GM04504 (cell line): ENCODE measurements at places on chromosomes 1 and 21.

DNA sequence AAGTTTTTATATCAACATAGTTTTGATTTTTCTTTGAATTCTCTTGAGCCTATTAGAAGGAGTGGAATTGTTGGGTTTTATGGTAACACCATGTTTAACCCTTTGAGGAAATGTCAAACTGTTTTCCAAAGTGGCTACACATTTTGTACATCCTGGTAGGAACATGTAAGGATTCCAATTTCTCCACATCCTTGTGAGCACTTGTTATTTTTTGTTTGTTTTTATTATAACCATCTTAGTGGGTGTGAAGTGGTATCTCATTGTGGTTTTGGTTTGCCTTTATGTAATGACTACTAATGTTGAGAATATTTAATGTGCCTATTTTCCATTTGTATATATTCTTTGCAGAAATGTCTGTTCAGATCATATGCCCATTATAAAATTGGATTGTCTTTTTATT is 120.5 kb downstream of the FGGY start:
- no peak for DNase-seq

DNA sequence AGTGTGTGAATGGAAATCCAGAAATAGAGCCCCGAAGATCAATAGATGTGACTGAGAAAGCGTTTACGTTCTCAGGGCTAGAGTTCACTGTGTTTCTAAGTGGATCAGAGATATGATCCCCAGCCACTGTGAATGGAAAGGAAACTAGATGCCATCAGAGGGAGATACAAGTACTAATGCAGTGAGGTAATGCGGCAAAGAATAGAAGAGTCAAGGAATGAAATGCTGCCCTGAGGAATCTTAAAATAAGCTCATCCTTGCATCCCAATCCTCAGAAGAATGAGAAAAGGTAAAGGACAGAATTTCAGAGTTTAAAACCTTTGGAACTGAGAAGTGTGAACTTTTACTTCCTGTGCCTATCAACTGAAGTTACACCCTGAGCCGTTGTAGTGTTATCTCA is 165.5 kb upstream of the ESRRG start:
- no peak for DNase-seq

GRCh38 chr21:40173816-40174215 is 306.6 kb downstream of the PCP4 start:
- no peak for DNase-seq

DNA sequence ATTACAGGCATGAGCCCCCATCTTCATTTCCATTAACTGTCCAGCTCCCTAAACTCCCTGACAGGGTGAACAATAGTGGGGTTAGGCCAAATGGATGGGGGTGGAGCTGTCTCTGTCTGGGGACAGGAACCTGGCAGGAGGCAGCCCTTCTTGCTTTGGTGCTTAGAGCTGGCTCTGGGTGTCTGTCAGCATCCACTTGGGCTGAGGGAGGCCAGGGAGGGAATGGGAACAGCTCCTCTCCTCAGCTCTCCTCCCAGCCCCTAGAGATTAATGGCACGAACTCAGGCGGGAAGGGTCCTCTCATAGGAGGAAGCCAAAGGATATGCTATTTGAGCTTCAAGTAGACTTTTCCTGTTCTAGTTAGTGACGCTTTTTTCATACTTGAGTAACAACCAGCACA is 11.1 kb upstream of the ETV3L start:
- no peak for DNase-seq

DNA sequence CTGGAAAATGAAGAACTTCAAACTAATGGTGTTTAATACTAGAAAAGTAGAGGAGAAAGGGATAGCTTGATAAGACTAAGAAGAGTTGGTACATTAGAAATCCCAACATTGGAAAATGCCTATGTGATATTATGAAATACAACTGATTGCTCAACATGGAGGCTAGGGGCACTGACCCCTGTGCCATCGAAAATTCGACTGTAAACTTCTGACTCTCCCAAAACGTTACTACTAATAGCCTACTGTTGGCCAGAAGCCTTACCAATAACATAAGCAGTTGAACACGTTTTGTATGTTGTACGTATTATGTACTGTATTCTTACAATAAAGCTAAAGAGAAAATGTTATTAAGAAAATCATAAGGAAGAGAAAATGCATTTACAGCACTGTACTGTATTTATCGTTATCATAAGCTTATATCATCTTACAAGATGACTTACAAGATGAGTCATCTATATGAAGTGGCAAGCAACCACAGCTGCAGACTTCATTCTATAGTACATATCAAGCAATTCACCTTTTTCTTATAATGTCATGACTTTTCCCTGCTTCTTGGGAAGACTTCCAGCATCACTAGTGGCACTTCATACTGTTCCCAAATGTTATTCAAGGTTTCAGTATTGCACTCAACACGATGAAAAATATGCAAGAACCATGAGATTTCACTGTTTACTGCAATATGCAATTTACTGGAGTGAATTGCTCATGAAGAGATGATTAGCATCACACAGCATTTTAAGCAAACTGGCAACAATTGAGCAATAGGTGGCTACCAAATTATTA is 12.9 kb upstream of the CTSK start:
- no peak for DNase-seq

DNA sequence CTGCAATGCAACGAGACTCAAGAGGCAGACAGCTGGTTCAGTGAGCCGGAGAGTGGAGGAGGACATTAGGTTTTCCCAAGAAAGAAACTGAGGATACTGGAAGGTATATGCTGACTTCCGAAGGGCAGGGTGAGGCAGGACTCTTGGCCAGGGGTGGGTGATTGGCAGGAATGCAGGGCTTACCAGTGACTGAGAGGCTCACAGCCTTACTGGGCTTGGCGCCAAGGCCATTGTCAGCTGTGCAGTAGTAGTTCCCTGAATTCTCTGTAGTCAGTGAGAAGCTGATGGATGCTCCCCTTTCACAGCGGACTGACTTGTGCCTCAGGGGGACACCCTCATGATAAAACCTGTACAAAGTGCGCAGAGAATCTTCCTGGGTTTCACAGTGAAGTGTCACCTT is 9.6 kb downstream of the FCRL5 start:
- DNase-seq: no peak

- no peak for DNase-seq
Measured at GRCh38 chr1:175443332-175443731, 250.8 kb upstream of the KIAA0040 start.

- no peak for DNase-seq
Measured at GRCh38 chr1:37752213-37752582, 12.7 kb downstream of the EPHA10 start.

DNA sequence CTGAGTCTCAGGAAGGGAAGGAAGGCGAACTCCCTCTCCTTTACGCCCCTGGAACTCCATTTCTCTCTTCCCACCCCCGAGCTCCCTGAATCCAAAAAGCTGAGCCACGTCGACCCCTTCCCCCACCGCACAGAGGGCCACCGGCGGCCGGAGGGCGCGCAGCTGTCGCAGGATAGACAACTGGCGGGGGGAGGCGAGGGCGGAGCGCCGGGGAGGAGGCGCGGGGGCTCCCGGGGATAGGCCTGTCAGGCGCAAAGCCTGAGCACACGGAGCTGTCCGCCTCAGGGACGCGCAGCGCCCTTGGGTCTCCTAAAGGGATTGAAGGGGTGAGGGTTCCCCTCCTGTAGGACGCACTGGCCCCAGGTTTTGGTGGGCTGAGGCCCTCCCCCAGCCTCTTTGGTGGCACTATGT is 752 bp upstream of the ACTA1 start:
- DNase-seq: no peak

DNA sequence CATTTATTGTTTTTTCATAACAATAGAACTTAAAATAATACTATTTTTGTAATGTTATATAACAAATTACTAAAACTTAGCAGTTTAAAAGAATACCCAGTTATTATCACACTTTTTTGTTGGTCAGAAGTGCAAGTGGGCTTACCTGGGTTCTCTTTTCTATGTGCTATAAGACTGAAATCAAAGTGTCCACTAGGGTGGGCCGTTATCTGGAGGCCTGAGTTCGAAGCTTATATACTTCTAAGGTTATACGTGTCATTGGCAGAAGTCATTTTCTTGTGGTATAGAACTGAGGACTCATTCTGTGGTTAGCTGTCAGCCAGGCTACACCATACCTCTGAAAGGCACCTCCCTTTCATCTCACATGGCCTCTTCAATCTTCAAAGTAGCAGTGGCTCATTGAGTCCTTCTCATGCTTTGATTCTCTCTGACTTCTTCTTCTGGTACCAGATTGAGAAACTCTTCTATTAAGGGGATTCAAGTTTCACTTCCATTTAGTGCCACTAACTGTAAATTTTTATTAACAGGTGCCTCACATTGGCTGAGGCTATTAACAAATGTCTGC is 414.3 kb downstream of the AMY1C start:
- DNase-seq: no peak

- no peak for DNase-seq
Measured at GRCh38 chr1:56313560-56313959, 265.8 kb downstream of the PLPP3 start.

DNA sequence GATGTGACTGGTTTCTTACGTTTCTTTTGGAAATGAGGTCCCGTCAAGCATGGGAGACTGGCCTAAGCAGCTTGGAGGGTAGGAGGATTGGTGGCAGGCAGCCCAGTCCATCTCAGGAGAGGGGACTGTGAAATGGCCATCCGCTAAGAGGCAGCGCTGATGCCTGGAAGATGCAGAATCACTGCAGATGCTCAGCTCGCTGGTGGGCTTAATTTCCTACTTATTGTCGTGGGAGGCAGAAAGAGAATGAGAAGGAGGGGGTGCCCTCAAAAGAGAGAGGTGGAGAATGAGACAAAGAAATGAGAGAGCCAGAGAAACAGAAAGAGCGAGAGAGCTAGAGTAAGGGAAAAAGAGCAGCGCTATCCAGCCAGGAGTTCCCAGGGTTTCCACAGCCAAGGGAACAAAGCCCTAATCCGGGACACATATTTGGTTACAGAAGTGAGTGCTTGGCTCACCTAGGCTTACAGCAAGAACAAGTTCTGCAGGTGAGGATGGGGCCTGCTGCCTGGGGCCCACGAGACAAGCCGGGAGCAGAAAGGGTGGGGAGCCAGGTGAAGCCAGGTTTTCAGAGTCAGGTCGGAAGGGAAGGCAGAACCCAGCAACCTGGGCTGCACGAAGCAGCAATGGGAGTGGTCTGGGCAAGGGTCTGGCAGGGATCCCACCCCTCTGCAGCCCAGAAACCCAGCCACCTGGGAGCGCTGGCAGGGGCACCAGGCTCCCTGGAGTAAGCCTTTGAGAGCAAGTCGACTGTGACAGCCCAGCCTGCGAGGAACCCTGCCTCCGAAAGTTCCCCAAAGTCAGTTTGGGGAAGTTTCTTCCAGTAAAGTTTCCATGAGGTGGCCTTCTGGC is 5.8 kb downstream of the ECE1 start:
- no peak for DNase-seq

GRCh38 chr1:35202048-35202719 is 9.2 kb upstream of the SFPQ start:
- DNase-seq: peak; percentile 64

GRCh38 chr1:6667139-6667538 is 34.5 kb downstream of the DNAJC11 start:
- no peak for DNase-seq

GRCh38 chr1:172477741-172478140 is 33.9 kb upstream of the PIGC start:
- no peak for DNase-seq

GRCh38 chr1:35201631-35202030 is 8.7 kb upstream of the SFPQ start:
- no peak for DNase-seq

GRCh38 chr1:215793180-215793579 is 226.1 kb downstream of the KCTD3 start:
- peak; percentile 87 for DNase-seq

- no peak for DNase-seq
Measured at GRCh38 chr1:6272868-6273267, 12.0 kb upstream of the GPR153 start.

- DNase-seq: no peak
Measured at GRCh38 chr1:246794048-246794827, 70.0 kb downstream of the SCCPDH start.

DNA sequence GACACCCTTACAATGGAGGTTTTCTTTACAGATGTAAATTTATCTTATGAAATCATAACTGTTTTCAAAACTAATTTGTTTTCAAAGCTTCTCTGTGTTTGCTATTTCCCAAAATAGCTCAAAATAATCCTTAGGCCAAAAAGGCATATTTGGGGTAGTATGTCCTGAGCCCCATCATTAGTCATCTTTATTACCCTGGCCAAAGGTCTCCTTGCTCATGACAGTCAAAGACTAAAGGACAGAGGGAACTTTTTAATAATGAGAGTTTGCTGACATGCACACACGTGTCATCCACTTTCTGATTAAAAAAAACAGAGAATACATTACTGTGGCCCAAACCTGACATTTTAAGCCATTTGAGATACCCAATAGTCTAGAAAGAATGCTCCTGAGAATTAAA is 221.9 kb upstream of the DUSP10 start:
- DNase-seq: no peak

DNA sequence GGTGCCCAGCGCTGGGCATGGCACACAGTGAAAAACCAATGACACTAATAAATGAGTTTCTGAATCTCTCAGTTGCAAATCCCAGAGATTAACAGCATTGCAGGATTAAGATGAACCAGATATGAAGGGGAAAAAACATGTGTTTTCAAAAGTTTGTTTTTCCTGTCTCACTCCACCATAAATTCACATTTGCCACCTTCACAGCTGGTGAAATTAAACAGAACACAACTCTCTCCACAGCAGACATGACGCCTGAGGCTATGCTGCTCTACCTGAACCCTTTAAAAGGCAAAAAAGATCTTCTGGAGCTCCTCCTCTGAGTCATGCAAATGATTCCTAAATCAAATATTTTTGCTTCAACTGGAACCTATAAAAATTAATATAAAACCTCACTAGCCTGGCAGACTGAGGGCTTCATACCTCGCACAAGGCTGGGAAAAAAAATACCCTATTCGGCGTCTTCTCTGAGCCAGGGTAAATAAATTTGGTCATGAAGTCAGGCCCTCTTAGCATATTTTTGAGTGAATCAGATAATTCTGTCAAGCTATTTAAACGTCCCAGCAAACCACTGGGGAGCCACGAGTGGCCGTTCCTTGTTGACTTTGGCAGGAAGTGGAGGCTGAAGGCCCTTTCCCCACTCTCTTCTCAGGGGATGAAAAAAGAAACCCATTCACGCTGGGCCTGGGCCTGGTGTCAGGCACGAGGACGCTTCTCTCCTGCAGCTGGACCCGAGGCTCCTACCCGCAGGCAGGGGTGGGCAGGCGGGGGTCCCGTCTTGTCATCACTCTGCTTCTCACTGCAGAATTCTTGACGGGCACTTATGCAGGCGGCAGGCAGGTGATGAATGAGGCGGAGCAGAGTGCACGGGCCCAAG is 53.0 kb downstream of the DMRTB1 start:
- DNase-seq: no peak
